ENCODE measurements at places on chromosomes 6 and 20. TPM values are rescaled to one million over a fixed set of nuclear protein-coding genes. Genes with fewer than 3 reads are reported as not detected.

UBE2C gene
- 17.6 TPM for total RNA-seq

TRIM15 gene
- not detected for total RNA-seq

TOMM6 gene
- total RNA-seq, result 77.7 TPM

PTCHD4 gene
- total RNA-seq, result 1.5 TPM

ETV7 gene
- total RNA-seq, result 0.22 TPM

SLC35F1 gene
- total RNA-seq, result 0.12 TPM

SRSF3 gene
- 291 TPM for total RNA-seq

CCR6 gene
- not detected for total RNA-seq

SNTA1 gene
- 15.7 TPM for total RNA-seq

RSPH4A gene
- total RNA-seq, result 0.12 TPM

FAM83D gene
- 48.3 TPM for total RNA-seq

SEL1L2 gene
- not detected for total RNA-seq

HRH3 gene
- not detected for total RNA-seq

PRSS35 gene
- 3.2 TPM for total RNA-seq

TSPO2 gene
- not detected for total RNA-seq

UBE2J1 gene
- 36.5 TPM for total RNA-seq

SMLR1 gene
- not detected for total RNA-seq

CEP250 gene
- total RNA-seq, result 51.2 TPM

GSTA2 gene
- total RNA-seq, result not detected

RIPOR2 gene
- total RNA-seq, result 8.7 TPM

CCN5 gene
- total RNA-seq, result 1.5 TPM

PI16 gene
- total RNA-seq, result 0.75 TPM

MOG gene
- total RNA-seq, result not detected
